ENCODE measurements at places on chromosomes 5 and 9.

DNA sequence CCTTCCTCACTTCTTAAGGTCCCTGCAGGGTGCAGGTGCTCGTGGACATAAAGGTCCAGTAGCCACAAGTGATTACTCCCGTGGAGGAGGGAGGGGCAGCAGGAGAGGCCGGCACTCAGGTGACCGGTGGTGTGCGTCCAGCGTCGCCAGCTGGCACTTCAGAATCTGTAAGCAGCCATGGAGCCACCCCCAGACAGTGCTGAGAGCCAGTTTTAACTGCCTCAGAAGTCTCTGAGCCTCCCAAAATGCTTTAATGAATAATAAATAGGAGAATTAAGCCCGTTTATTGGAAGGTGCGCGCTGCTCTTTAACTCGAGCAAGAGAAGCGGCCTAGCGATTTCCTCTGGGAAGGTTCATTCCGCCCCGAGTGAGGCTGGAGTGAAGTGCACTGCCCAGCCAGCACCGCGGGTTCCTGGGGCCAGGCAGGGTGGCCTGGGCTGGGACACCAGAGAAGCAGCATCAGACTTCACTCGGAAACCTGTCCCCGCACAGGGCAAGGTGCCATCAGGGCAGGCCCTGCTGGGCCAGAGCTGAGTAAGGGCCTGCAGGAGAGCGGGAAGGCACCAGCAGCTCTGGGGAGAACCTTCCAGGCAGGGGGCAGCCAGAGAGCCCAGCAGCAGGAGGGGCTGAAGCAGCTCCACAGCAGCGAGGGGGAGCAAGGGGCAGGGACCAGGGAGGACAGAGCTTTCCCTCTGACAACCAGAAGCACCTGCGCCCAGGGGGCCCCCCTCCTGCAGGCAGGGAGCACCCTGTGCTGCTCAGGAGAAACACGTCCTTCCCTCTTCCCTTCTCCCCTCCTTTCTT, 61.2 kb downstream of the VAV2 start:
- DNase-seq = no peak

- no peak for DNase-seq
Observed at GRCh38 chr9:38423273-38423972, 831 bp downstream of the IGFBPL1 start.

GRCh38 chr5:145350513-145350912, 484.6 kb downstream of the PRELID2 start:
- DNase-seq = no peak

GRCh38 chr5:10581867-10582511, 18.1 kb downstream of the ANKRD33B start:
- no peak for DNase-seq

- no peak for DNase-seq
Observed at GRCh38 chr5:150601491-150602345, 38.7 kb upstream of the SYNPO start.

DNA sequence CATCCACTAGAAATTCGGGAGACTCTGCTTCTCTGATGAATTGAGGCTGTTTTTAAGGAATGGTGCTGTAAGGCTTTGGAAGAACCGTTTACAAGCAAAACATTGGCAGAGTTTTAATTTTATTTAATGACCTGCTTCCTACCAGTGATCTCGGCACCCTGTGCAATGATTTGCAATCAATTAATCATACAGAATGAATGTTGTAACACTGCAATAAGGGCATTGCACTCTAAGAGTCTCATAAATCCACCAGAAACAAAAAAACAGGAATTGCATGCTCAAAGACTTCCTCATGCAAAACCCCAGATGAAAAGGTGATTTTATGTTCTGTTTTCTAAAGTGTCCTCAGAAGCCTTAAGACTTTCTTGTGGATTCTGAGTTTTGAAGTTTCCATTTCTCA, 295.7 kb downstream of the ARHGEF28 start:
- no peak for DNase-seq

DNA sequence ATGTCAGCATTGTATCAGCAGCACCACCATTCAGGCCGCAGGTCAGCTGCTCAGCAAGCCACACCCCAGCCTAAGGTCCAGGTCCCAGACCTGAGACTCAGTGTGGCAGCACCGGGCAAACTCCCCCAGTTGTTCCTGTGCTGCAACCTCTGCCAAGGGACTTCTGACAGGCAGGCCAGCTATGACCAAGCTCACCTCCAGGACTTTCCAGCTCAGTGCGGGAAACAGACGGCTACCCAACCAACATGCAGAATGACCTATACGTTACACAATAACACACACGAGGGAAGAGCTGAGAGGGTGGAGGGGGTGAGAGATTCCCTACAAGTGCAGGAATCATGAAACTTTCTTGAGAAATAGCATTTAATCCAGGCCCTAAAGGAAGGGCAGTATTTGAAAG, 143.7 kb downstream of the FSTL4 start:
- no peak for DNase-seq

- no peak for DNase-seq
Observed at GRCh38 chr9:108194154-108194553, 661.6 kb downstream of the ACTL7B start.

GRCh38 chr9:3659647-3660046, 133.8 kb upstream of the RFX3 start:
- no peak for DNase-seq

- no peak for DNase-seq
Observed at GRCh38 chr5:87103616-87104287, 163.9 kb upstream of the RASA1 start.

DNA sequence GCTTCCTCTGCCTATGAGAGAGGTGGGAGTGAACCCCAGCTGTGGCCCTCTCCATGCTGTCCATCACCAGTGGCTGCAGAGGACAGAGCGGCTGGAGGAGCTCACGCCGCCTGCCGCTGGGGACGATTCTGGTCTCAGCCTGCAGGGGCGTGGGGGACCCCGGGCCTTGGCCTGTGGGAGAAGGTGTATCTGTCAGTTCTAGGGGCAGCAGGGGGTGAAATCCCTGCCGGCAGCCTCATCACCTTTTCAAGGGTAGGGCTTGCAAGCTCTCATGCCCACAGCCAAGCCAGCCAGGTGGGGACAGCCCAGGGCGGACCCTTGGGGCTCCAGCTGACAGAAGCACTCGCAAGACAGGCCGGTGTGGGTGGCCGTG, 80.2 kb downstream of the TSPAN17 start:
- DNase-seq = no peak

Measured in activated CD4-positive, alpha-beta T cell treated with anti-CD3 and anti-CD28 coated beads for 24 hours (primary cell).